Stimulated activated CD4-positive, alpha-beta T cell treated with anti-CD3 and anti-CD28 coated beads, Interleukin-1b, Interleukin-23, amount 100 ng/mL, for 1 hour (primary cell): ENCODE measurements at places on chromosomes 13 and 19.

DNA sequence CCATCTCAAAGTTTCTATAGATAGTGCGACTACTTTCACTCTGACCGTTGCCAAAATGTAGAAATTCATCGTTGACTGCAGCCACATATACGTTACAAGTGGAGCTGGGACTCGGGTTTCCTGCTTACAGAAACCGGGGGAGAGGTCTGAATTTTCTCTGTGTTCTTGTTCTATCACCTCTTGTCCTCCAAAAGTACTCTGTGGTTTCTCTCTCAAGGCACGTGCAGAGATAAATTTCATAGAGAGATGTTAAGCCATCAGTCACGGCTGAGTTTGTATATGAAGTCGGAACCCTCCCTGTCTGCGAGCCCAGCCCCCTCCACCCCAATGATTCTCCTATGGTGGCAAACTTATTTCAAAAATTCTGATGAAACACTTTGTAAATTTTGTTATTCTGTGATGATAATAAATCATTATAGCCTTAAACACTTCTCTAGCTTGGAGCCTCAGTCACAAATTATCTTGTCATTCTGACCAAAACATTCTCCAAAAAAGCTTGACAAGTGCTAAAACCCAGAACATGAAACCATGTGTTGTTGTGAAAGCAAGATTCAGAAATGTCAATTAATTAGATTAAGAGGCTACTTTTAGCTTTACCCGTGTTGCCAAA, 87.5 kb downstream of the TSHZ3 start:
- DNase-seq = no peak

- DNase-seq = no peak
Observed at GRCh38 chr19:8022275-8022674, 16.8 kb upstream of the ELAVL1 start.

DNA sequence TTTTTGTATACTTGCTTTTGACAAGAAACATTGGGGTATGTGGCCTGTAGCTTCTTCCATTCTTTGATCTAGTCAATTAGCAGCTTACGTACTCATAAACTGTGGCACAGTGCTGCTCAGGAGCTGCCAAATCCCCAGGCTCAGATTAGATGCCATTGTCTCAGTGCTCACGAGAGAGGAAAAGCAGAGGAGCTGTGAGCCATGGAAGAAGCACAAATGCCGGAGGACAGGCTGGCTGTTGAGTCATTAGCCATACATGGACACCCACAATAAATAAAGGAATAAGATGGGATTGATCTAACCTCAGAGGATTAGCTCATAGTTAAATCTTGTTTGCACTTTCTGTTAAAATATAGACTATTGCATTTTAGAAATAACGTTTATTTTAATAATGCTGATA, 121.7 kb downstream of the POSTN start:
- no peak for DNase-seq

DNA sequence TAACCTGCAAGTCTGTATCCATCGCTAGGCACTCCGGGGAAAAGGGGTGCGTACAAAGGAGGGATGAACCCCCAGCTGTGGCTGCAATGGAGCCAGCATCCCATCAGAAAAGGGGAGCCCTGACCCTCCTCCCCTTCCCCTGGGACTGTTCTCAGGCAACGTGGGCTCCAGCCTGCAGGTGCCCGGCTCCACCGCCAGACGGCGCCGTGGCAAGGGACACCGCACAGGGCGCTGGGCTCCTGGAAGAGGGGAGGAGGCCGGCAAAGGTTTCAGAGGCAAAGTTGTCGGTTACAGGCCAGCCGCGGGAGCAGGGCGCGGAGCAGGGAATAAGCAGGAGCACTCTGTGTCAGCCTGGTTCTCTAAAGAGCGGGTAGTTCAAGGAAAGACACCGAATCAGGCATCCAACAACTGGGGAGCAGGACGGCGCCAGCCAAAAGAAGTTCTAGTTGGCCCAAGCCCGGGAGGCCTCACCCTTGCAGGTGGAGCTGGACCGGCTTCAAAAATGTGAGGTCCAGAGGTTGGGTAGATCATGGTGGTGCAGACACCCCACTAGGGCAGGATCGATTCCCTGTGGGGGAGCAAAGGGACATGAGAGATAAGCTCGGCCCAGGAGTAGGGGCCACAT, 53.0 kb upstream of the ATP12A start:
- no peak for DNase-seq

DNA sequence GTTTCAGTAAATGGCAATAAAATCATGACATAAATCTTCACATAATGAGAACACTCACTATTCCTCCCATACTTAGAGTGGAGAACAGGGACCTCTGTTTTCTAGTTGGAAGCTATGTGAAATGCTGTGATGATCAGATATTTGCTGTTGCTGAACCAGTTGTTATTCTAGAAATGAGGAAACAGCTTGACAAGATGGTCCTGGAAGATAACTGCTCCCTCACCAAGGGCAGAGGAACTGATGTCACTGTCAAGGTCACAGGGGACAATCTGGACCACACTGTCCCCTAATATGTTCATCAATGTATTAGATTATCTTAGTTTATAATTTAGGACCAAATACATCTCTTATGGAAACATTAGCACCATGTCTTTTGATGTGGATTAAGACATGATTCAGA, 1173.3 kb downstream of the PCDH17 start:
- DNase-seq = no peak

DNA sequence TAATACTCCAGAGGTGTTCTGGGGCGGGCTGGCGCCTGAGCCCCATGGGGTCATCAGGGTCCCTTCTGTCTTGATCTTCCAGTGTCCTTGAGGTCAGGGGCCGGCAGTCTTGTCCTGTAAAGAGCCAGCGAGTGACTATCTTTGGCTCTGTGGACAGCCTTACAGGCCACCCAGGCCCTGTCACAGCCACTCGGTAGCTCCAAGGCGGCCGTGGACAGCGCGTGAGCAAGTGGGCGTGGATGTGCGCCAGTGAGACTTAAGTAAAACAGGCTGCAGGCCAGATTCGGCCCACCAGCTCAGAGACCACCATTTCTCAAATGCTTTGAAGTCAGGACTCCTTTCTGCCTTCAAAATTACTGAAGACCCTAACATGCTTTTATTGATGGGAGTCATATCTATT, 3.7 kb downstream of the ZNF444 start:
- no peak for DNase-seq

DNA sequence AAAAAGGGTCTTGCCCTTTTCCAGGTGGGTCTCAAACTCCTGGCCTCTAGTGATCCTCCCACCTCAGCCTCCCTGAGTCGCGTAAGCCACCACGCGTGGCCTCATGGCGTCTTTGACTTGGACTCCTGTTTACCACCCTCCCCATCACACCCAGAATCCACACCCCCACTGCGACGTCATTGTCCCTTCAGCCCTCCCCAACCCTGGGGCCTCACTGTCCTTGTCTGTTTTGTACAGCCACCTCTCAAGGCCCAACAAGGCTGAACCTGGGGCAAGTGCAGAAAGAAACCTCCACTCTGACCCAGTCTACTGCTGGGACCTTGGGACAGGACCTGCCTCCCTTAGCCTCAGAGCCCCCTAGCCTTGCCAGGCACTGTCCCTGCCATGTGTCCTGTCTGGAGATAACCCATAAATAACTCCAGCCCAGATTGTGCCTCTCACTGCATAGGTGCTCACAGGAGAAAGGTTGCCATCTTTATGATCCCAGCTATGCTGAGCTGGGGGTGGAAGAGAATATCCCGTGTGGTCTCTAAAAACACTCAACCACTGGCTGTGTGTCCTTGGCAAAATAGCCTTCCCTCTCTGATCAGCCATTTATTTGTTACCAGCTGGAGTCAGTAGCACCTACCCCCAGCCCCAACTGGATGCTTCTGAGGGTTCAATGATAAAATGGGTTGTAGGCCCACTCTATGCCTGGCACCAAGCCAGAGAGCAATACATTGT, 1.8 kb upstream of the IFI30 start:
- no peak for DNase-seq

- no peak for DNase-seq
Observed at GRCh38 chr13:73079359-73079758, 20.6 kb downstream of the KLF5 start.

DNA sequence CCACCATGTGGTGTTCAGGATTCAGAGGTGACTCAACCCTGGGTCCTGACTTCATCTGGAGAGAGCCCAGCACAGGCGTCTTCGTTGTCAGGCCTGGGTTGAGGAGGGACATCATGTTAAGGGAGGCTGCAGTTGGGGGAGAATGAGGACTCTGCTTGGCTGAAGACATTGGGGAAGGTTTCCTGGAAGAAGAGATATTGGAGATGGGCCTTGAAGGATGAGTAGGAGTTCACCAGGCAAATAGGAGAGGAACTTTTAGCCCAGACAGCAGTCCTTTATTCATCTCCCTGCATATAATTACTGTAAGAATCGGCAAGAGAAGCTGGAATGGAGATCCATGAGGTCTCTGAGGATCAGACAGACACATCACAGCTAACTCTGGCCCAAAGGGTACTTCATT, 38.9 kb downstream of the VAV1 start:
- no peak for DNase-seq

DNA sequence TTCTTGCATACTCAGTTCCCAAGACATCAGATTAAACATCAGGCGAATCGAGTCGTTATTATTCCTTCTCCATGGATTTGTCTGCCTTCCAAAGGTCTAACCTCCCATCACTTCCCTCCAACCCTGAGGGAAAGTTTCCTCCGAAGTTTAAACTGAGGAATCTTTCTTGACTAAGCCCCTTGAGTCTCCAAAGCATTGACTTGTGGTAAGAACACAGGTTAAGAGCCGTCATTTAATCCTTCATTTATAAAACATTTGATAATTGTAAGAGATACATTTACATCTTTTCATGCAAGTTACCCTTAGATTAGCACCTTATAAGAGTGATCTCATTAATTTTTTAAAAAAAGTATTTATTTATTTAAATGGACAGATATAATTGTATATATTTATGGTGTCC, at the start of gene OR7A10:
Gene OR7A10 (minus strand): TSS at position 101 of the 400 bp plus-strand sequence. CDS start 7,045 bp downstream, outside the sequence.
- DNase-seq = no peak

GRCh38 chr19:58440556-58440955, 603 bp upstream of the ZNF132 start:
- DNase-seq = no peak

- DNase-seq = no peak
Observed at GRCh38 chr19:13102666-13103580, at the start of gene LYL1. Gene LYL1 (minus strand): TSS chr19:13102858. CDS start chr19:13101171, 1,687 bp downstream.

GRCh38 chr19:47210689-47211316, 20.2 kb downstream of the BBC3 start:
- DNase-seq = no peak

- DNase-seq = no peak
Observed at GRCh38 chr19:7442423-7442822, 46.4 kb downstream of the PEX11G start.

DNA sequence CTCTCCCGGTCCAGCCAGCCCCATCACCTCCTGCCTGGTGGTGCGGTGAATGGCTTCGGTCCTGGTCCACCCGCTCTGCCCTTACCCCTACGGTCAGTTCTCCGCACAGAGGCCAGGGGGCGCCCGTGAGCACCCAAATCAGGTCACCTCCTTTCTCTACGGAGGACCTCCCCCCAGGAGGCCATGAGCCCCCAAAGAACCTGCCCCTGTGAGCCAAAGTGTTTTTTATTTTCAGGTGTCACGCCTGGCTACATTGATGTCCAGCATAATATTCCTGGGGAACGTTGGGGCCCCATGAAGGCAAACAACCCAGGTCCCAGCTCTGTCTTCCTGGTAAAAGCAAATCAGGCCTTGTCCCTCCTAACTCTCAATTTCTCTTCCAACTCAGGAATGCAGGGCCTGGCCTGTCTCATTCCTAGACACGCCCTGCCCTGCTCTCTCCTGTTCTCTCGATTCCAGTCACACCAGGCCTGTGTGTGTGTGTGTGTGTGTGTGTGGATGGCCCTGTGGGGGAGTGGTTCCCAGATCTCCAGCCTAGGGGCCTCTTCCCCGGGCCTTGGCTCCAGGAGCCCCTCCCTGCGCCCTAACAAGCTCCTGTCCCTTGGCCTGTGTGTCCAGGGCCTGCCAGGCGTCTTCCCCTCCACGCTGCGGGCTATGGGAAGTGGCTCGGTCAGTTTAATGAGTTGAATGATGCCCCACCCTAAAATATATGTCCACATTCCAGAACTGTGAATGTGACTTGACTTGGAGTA, 9.7 kb upstream of the GIPC1 start:
- peak; percentile 60 for DNase-seq

DNA sequence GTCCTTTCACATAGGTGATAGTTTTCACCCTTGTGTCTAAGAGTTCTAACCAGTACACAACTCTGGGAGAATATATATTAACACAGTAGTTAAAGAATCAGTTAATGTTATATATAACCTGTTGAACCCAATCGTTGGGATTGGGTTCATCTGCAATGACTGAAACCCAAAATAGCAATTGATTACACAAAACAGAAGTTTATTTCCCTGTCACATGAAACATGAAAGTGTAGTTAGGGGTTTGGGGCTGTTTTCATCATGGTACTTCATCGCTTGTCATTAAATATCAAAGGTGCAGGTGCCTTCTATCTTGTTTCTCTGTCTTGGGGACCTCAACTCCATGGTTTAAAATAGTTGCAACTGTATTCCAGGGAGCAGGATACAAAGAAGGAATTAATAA, 106.6 kb downstream of the TBC1D4 start:
- no peak for DNase-seq

GRCh38 chr13:52001120-52001731, 10.0 kb downstream of the ATP7B start:
- no peak for DNase-seq

DNA sequence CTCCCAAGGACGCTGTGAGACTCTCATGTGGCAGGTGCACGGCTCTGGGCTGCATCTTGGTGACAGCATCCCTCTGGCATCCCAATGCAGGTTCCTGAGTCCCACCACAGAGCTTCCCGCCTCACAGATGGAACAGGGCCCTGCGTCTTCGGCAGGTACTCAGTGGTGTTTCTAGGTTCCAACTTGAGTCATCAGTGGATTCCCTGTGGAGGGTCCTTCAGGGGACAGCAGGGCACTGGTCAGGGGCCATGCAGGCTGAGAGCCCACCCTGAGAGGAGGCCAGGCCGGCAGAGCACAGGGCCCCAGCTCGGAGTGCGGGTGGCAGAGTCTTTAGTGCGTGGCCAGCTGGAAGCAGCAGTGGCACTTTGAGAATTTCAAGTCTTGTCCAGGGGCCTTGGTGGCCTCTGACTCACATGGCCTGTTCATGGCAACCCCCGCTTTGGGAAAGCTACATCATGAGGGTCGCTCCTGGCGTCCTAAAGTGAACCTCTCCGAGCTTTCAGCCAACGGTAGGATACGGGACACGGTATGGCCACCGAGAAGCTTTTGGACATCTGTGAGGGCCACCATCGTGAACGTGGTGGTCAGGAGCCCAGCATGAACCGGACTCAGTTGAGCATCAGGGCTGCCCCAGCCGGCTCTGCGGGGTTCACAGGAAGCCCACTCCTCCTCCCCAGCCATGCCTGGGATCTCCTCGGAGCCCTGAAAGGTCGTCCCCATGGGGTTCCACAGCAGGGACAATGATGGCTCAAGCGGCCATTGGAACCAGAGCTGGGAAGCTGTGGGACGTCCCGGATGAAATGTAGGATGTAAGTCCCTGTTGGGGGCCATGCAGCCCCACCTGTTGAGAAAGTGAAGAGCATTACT, 72.0 kb upstream of the MCF2L start:
- no peak for DNase-seq

DNA sequence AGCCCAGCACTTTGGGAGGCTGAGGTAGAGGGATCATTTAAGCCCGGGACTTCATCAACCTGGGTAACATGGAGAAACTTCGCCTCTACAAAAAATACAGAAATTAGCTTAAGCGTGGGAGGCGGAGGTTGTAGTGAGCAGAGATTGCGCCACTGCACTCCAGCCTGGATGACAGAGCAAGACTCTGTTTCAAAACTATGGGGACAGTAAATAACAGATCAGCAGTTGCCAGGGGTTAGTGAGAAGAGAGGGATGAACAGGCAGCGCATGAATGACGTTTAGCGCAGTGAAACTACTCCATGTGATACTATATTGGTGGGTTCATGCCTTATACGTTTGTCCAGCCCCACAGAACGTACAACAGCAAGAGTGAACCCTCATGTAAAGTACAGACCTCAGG, 7.1 kb upstream of the ICAM3 start:
- no peak for DNase-seq
